ENCODE measurements at places on chromosomes 6 and 20.

DNA sequence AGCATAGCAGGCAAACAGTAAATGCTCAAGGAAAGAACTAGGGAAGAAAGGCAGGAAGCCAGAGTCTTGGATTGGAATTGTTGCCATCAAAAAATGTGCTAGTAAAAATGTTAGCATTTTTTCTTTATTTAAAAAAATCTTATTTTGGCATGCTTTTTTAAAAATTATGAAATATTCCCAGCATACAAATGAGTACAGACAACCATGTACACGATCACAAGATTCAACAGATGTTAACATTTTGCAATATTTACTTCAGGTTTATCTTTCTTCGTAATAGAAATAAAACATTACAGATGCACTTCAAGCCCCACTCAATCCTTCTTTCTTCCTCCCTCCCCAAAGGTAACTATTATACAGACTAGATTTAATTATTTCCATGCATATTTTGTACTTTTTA is 27.4 kb upstream of the NOP56 start:
- no peak for DNase-seq

GRCh38 chr6:168650671-168651111 is 209.7 kb downstream of the SMOC2 start:
- no peak for DNase-seq

DNA sequence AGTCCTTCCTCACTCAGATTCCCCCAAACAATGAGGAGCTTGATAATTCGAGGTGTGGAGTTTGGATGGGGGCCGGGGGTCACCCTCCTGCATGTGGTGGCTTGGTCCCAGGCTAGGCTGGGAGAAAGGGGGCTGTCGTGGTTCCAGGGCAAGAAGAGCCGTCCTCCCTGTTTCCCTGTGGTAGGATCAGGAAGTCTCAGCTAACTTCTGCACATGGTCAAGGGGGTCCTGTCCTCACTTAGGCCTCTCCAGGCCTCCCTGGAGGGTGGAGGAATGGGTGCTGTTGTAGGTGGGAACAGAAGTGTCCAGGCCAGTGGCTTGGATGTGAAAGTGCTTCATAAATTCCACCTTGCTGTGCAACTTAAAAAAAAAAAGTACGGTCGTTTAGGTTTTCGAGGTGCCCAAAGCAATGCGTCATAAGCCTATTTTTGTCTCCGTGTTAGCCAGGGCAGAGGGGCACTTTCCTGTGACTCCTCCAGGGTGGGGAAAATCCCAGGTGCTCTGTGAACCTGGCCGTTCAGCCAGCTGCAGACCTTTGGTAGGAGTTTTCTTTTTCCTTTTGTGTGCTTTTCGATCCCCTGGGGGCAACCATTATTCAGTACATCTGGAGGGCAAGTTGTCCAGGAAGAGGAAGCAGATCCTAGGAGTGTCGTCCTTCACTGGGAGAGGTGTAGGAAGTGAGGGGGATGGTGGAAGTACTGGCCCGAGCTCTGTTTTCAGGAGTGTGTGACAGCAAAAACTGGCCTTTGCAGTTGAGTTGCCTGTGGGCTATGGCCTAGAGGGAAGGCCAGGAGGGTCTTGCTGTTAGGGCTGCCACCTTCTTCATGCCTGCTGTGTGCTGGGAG is 9.6 kb downstream of the IGF2R start:
- no peak for DNase-seq

DNA sequence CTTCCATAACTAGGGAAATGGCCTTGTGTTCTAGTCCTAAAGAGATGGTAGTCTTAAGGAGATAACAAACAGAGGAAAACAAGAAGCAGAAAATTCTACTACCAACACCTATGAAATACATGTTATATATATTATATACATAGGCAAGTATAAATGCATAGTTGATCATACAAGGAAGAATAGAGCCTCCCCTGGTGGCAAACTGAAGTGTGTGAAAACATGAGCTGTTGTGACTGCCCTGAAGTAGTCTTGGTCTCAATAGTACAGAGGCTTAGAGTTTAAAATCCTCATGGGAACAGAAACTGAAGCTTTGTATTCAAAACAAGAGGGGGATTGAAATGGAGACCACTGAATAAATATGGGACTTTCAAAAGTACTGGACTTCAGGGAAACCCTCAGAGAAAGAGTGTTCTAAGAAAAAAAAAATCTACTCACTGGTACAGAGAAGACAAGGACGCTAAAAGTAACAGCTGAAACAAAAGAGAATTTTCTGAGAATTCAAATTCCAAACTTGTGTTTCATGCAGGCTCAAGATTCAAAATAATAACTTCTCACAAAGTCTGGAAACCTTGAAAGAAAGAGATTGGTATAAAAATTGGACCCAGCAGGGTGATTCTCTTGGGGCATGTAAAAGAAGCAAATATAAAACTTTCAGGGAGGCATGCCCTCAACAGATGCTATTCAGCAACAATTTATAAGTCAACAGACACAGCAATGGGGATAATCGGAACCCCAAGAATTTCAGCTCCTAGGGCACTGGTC is 59.7 kb upstream of the SAMD3 start:
- no peak for DNase-seq

DNA sequence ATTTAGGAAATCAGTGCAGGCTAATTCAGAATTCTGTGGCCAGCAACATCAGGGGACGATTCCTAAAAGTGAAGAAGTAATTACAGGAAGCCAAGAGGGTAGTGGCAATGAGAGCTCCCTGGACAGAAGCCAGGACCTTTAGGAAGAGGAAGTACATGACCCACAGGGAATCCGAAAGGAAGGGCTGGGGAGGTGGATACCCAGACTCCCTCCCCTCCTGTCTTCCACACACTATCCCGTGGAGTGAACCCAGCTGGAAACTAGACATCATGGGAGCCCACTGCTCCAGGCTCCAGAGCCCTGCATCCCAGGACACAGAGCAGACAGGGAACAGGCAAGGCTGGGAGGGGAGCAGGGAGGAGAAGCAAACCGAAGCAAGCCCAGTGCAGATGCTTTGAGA is 83.0 kb downstream of the SNX5 start:
- DNase-seq, result peak; percentile 65

DNA sequence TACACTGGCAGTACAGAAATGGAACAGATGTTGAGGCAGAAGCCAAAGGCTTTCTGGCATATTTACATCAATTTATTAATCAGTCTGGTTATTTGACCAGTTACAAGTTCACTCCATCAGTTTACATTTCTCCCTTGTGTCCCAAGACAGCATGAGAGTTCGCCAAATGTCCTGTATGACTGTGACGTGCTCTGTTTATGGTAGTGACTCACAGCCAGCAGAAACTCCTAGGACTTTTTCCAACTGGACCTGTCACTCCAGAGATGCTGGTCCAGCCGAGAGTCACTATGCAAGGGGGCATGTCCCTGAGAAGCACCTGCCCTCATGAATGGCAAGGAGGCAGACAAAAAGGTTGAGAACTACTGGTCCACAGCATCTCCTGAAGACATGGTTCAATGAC is 160.0 kb downstream of the LRFN2 start:
- DNase-seq, result no peak

DNA sequence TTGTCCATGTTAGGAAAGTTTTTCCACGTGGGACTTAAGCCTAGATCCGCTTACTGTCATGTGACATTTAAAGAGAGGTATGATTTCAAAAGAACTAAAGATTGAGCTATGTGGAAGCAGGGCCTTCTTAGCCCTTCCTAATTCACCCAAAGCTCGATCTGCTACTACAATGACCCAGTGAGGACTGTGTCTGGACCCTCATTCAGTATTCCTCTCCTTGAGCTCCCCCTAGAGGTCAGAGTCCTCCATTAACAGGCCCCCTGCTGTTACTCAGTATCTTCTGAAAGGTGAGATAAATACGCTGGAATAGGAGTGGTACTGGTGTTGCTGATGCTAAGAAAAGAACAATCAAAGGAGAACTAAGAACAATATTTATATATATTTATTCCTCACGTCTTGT is 414.0 kb downstream of the GJA1 start:
- DNase-seq, result peak; percentile 28

DNA sequence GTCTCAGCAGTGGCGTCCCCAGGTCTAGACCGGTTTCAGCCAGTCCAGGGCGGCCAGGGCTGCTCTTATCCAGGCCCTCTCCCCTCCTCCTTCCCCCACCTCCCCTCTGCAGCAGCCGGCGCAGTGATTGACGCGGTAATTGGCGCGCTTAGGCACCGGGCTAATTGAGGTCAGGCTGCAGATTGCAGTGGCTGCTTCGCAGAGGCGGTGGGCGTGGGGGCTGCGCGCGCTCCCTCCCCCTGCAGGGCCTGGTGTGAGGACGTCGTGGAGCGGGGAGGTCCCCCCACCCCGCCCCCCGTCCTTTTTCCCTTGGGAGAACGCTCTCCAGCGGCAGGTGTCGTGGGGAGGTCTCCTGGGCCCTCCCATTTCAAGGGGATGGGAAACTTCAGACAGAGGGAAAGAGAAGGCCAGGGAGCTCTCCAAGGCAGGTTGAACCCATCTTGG is 70.4 kb upstream of the BLCAP start:
- no peak for DNase-seq

- no peak for DNase-seq
Measured at GRCh38 chr6:332671-333070, 40.4 kb downstream of the DUSP22 start.

- no peak for DNase-seq
Measured at GRCh38 chr6:11604836-11605506, 67.4 kb downstream of the TMEM170B start.

- no peak for DNase-seq
Measured at GRCh38 chr6:168208854-168209253, 110.7 kb downstream of the DACT2 start.

GRCh38 chr20:37808233-37809070 is 94.5 kb upstream of the VSTM2L start:
- DNase-seq, result no peak

DNA sequence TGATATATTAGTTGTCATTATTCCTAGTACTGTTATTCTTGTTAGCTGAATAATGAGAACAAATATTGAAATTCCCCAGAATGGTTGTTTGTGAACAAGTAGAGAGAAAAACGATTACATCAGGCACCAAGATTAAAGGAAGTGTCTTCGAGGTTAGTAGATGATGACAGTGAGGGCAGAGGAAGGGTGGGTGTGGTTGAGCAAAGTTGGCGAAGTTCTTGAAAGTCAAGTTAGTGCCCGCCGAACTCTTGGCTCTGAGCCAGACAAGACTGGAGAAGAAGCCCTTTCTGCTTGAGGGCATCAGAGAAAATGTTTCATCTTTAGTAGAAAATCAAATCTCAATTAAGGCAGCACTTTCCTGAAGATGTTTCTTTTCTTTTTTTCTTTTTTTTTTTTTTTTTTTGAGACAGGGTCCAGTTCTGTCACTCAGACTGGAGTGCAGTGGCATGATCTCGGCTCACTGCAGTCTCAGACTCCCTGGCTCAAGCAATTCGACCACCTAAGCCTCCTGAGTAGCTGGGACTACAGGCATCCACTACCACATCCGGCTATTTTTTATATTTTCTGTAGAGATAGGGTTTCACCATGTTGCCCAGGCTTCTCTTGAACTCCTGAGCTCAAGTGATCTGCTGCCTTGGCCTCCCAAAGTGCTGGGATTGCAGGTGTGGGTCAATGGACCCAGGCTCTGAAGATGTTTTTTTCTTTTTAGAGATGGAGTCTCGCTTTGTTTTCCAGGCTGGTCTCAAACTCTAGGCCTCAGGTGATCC is 77.1 kb downstream of the SGK1 start:
- no peak for DNase-seq

DNA sequence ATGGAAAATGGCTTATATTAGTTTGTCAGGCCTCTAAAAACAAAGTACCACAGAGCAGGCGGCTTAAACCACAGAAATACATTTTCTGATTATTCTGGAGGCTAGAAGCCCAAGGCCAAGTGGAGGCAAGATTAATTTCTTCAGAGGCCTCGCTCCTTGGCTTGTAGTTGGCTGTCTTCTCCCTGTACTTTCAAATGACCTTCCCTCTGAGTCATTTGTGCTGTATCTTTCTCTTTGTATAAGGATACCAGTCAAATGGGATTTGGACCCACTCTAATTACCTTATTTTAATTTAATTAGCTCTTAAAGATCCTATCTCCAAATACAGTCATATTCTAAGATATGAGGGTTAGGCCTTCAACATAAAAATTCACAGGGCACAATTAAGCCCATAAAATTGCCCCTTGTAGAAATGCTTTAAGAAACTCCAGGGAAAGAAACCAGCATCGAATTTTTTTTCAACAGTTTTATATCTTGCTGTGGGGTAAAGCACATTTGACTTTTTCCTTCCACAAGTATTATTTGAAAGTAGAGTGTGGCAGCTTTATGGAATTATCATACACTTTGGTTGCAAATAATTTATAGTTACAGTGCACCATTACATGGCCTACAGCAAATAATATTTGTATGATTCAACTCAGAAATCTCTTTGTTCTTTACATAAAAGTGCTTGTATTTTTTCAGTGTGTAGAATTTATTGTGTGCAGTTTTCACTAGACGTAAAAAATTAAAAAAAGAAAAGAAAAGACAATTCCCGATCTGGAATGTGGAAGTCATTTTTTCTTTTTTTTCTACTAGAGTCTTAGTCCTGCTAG is 706.1 kb downstream of the KIF16B start:
- no peak for DNase-seq

DNA sequence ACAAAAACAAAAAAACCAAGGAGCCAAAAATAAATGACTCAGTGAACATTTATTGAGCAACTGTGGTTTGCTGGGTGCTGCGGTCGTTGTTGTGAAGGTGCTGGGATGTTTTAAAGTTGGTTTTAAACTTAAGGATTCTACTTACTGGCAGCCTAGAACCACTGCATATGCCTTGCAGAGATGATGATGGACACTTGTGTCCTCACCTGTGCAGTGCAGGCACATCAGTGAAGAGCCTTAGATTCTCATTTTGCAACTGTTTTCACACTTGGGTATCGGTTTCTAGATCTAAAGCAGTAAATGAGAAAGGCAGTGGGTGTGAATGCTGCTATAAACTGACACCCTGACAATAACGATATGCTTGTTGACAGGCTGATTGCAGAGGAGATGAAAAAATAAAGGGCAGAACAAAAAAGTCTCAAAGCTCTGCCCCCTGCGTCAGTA is 68.8 kb downstream of the UTRN start:
- DNase-seq, result no peak

- DNase-seq, result no peak
Measured at GRCh38 chr6:73515204-73515655, 5.6 kb downstream of the EEF1A1 start.

- DNase-seq, result no peak
Measured at GRCh38 chr6:15876406-15876805, 213.6 kb upstream of the DTNBP1 start.

DNA sequence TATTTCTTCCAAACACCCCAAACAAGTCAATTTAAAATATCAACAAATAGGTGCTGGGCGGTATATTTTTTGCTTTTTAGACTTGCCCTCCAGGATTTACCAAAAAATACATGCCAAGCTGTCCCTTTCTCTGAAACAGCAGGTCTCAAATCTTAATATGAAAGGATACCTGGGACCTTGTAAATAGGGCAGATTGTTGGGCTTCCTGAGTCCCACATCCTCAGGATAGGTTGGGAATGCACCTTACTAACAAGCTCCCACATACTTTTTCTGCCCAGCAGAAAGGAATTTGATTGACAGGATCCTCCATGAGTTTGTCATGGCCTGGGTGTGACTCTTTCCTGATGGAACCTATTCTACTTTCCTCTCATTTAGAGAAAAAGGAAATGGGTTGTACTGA is 4.9 kb upstream of the SLC24A3 start:
- no peak for DNase-seq

GRCh38 chr6:130372786-130373185 is 7.0 kb downstream of the TMEM200A start:
- DNase-seq, result no peak

GRCh38 chr6:89302195-89302770 is 12.8 kb downstream of the GABRR2 start:
- no peak for DNase-seq
